Renal cortical epithelial cell (primary cell): ENCODE measurements at places on chromosomes 5 and 9. TPM values are rescaled to one million over a fixed set of nuclear protein-coding genes. Genes with fewer than 3 reads are reported as not detected.

The PPIC gene
- total RNA-seq, result 78.0 and 124 TPM in 2 replicates

GRCh38 chr5:43400082-43400481 is 12.1 kb downstream of the CCL28 start:
- DNase-seq, result peak; percentile 58

GRCh38 chr9:79701651-79702050 is 129.9 kb downstream of the TLE4 start:
- peak; percentile 19 for DNase-seq

DNA sequence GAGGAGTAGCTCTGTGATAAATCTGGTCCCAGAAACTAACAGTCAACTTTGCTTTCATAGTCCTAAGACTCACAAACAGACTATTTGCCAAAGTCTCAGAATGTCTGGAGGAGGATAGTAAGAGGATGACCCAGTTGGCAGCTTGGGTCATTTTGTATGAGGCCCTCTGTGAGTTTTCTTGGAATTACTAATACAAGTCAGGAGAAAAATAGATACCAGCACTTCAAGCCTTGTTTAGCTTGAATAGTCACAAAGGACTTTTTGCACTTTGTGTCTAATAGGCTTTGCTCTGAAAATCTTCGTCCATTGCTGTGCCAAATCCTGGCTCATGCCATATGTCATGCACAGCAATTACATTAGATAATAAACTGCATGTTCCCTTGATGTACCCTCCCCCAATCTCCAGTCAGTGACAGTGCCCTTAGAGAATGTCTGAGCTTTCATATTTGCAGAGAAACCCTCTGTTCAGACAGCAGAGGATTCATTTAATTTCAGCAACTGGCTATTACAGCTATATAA is 612.8 kb downstream of the CSNK1G3 start:
- DNase-seq, result peak; percentile 57

- DNase-seq, result no peak
Observed at GRCh38 chr5:34656700-34657273, 659 bp downstream of the RAI14 start.

DNA sequence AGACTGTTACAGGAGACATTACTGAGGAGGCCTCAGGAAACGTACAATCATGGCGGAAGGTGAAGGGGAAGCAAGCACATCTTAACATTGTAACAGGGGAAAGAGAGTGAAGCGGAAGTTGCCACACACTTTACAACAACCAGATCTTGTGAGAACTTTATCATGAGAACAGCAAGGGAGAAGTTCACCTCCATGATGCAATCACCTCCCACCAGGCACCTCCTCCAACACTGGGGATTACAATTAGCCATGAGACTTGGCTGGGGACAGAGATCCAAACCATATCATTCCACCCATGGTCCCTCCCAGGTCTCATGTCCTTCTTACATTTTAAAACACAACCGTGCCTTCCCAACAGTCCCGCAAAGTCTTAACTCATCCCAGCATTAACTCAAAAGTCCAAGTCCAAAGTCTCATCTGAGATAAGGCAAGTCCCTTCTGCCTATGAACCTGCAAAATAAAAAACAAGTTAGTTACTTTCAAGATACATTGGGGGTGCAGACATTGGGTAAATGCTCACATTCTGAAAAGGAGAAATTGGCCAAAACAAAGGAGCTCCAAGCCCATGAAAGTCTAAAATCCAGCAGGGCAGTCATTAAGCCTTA is 138.3 kb downstream of the TMEM161B start:
- DNase-seq, result no peak

- peak; percentile 6 for DNase-seq
Observed at GRCh38 chr5:151130922-151131891, 26.4 kb downstream of the ANXA6 start.

- no peak for DNase-seq
Observed at GRCh38 chr5:315488-316209, 5.9 kb upstream of the AHRR start.

DNA sequence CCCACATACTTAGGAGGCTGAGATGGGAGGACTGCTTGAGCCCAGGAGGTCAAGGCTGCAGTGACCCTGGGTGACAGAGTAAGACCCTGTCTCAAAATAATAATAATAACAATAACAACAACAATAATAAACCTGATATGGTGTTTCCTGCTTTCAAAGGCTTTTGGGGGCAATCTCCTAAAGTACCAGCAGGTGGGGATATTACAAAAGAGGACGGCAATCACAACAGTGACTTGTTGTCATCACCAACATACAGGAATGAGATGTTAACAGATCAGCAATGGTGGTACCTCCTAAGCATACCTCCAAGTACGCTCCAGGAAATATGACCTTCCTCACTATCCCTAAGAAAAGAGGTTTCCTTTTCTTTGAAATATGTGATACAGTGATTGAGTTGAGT is 91.1 kb upstream of the RNF180 start:
- DNase-seq, result peak; percentile 54

The ORM1 gene
- total RNA-seq, result not detected in 2 replicates

GRCh38 chr5:38821679-38822078 is 24.1 kb upstream of the OSMR start:
- no peak for DNase-seq

- DNase-seq, result no peak
Observed at GRCh38 chr9:125492719-125493118, 214.3 kb downstream of the MAPKAP1 start.

DNA sequence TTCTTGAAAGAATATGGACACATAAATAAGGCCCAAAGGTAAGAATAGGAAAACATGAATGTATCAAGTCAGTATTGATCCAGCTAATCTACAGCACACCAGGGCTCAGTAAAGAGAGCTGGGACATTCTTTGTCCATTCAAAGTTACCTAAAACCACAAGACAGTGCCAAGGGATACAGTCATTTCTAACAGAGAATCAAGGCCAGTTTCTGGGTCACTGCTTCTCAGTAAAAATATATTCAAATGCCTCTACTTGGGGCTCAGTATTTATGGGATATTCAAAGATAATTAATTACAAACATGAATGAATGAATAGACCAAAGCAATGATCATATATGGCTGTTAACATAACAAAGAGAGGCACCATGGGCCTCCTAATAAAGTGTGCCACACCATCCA is 34.9 kb downstream of the MTMR12 start:
- peak; percentile 74 for DNase-seq

GRCh38 chr9:124009531-124010217 is 1.9 kb upstream of the LHX2 start:
- DNase-seq, result no peak

The SPINK13 gene
- total RNA-seq, result 1.4 and 1.8 TPM in 2 replicates

GRCh38 chr9:98687911-98688310 is 20.8 kb downstream of the GABBR2 start:
- DNase-seq, result peak; percentile 57

DNA sequence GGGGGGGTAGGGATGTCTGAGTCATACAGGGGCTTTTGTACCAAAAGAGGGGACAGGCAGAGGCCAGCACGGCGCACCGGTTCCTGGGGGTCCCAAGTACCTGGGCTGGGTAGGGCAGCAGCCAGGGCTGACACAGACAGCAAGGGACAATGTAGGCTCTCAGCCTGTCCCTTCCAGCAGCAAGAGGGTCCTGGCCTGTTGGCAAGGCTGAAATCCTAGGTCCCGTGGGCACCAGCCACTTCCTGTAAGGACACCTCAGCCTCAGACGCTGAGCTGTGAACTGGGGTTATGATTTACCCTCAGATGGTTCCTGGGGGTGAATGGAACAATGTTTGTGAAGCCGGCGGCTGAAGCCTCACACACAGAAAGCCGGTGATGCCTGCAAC is 41.3 kb downstream of the NACC2 start:
- peak; percentile 11 for DNase-seq

The TAF1L gene
- total RNA-seq, result under 0.01 TPM in 1 of 2 replicates, not detected in the other

The ENTR1 gene
- 30.4 and 54.5 TPM in 2 replicates for total RNA-seq

- DNase-seq, result no peak
Observed at GRCh38 chr5:147734894-147735293, 47.6 kb downstream of the JAKMIP2 start.

- DNase-seq, result peak; percentile 76
Observed at GRCh38 chr5:157167214-157167621, 1.2 kb upstream of the GARIN3 start.

- no peak for DNase-seq
Observed at GRCh38 chr9:123425836-123426365, 69.9 kb downstream of the CRB2 start.

DNA sequence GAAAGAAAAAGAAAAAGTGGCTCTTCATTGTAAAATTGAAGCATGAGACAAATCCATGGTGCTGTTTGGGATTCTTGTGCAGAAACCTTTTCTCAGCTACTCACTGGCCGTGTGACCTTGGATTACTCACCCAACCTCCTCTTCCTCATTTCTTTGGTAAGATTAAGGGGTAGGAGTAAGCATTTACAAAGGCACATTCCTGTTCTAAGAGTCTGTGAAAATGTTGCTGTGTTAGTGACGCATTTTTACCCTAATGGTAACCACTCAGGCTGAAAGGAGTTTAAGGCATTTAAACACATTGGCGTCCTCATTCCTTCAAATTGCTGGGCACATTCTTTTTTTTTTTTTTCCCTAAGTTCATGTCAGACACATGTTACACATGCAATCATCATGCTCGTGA is 4.3 kb downstream of the RAI14 start:
- DNase-seq, result peak; percentile 99

The FGD3 gene
- total RNA-seq, result 0.35 and 0.52 TPM in 2 replicates

DNA sequence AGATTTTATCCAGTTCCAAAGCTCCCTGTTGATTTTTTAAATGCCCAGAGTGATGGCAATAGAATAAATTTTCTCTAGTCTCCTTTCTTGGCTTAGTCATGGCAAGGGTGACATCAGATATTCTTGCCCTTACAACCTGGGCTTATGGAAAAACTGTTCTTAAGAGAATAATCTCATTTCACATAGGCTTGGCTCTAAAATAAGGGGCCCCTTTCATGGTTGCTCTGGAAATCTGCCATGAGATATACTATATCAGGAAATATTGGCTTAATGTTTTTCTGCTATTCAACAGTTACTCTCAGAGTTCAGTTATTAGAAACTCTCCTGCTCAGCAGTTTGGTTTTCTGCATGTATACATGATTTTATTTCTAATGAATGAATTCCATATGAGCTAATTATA is 7.8 kb downstream of the HMHB1 start:
- no peak for DNase-seq

DNA sequence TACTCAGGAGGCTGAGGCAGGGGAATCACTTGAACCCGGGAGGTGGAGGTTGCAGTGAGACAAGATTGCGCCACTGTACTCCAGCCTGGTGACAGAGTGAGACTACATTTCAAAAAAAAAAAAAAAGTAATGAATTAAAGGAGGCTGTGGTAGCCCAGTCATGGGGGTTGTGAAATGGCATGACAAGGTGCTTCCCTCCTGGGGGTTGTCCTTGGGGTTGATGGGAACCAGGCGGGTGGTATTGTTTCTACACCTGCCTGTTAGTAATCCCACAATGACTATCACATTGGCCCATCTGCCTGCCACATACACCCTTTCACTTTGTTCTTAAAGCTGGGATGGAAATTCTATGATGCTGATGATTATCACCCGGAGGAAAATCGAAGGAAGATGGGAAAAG is 5.6 kb downstream of the IDNK start:
- no peak for DNase-seq

GRCh38 chr5:173324115-173325001 is 3.9 kb downstream of the STC2 start:
- DNase-seq, result peak; percentile 45

GRCh38 chr9:117412006-117412715 is 2.7 kb downstream of the ASTN2 start:
- no peak for DNase-seq

The F12 gene
- total RNA-seq, result 3.1 and 5.9 TPM in 2 replicates

- peak; percentile 75 for DNase-seq
Observed at GRCh38 chr9:100087218-100087617, 11.6 kb downstream of the ERP44 start.

The GAPT gene
- not detected in 2 replicates for total RNA-seq

- no peak for DNase-seq
Observed at GRCh38 chr5:41761663-41762062, 108.6 kb downstream of the OXCT1 start.

The IL13 gene
- not detected in 2 replicates for total RNA-seq
